ENCODE measurements at places on chromosomes 4 and X.

DNA sequence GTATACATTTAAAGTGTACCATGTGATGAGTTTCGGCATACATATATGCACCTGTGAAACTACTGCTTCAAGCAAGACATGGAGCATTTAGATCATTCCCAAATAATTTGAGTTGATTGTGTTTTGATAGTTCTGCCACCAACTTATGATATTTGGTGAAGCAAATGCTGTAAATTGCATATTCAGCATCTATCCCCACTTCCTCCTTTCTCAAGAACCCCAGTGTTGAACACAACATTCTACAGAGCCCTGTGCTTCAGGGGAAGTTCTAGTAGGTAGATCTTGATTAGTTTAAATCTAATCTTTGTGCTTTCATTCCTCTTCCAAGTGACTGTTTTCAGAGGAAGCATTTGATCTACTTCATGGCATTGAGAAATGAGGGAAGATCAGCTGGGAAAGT, 5.4 kb upstream of the SHROOM3 start:
- no peak for DNase-seq

- no peak for DNase-seq
Observed at GRCh38 chrX:109732017-109732801, 848 bp downstream of the ACSL4 start.

DNA sequence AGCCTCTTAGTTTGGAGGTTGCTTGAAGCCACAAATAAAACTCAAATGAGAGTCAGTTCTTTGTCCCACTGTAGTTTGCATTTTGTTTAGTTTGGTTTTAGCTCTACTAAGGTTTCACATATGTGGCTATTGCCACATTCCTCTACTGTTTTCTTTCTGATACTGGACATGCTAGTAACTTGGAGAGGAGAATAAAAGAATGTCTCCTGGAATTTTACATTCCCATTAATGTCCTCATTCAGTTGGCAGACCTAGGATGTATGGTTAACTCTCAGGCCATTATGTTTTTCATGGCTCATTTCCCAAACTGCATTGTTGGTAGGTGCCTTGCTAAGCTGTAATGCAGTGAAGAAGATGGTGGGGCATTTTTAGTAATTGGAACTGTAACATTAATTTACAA, 29.9 kb downstream of the UPRT start:
- DNase-seq, result no peak

- DNase-seq, result no peak
Observed at GRCh38 chrX:45794995-45795337, 594.3 kb upstream of the DIPK2B start.

- DNase-seq, result no peak
Observed at GRCh38 chrX:4238916-4239315, 525.5 kb upstream of the PRKX start.
